Pancreas (tissue), 10 donors: ENCODE measurements at places on chromosomes 5 and 9. TPM values are rescaled to one million over a fixed set of nuclear protein-coding genes. Genes with fewer than 3 reads are reported as not detected.

DNA sequence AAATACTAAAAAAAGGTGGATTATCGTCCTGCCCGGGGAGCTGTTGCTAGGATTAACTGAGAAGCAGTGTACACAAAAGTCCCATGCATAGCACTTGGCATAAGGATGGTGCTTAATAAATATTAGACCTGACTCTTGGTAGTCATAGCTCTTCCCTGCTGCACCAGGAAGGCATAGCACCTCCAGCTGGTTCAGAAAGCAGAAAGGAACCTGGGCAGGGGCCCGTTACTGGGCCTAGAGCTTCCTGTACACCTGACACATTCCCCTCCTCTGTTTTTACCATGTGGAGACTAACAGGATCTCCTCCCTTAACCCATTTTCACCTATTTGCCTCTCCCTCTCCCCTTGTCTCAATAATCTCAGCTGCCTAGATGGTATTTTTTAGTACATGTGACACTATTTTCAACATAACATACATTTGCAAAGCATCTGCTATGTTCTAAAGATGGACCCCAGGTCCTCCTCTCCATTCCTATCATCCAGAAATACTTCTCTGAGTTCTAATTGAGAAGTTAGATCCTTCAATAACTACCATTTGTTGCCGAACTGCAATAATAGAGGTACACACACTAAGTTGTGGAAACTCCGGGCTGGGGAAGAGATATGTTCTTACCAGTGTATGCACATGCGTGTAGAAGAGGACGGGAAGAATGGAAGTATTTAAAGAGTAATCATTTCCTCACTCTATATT is 3.2 kb upstream of the ANP32B start:
- no peak for DNase-seq

DNA sequence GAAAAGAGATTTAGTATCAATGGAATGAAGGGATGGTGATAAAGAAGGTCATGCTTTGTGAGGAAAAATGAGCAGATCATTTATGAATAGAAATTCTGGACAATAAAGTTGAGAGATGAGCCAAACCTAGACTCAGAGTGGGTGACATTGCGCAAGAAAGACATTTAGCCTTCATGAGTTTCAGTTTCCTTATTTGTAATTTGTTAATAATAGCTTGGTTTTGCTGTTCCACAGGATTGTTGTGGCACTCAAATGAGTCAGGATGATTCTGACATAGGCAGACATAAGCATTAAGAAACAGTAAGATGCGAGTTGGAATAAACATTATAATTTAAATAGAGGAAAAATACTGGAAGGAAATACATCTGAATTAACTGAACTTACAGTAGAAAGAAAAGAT is 34.8 kb downstream of the ITGA2 start:
- no peak for DNase-seq

DNA sequence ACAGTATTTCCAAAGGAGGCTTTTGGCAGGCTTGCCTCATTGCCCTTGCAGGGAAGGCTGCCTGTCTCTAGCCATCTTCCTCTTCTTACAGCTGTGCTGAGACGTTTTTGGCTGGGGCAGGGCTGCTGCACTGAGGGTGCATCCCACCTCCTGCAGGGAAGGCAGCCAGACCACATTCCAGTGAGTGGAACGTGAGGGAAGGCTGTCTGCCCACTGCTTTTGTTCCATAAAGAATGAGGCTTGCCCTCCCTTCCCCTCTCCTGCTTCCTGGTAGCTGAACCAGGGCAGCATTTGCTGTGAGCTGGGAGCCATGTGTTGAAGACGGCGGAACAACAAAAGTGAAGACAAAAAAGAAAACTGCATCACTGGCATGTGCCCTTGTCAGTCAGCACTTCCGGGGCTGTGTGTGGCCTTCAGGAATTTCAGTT is 16.8 kb downstream of the MGAT1 start:
- no peak for DNase-seq

Gene PCDHAC1
- total RNA-seq: 2.0 TPM

Gene SPATA31C1
- not detected for total RNA-seq

GRCh38 chr9:14687042-14687719 is 6.1 kb downstream of the ZDHHC21 start:
- DNase-seq: no peak

DNA sequence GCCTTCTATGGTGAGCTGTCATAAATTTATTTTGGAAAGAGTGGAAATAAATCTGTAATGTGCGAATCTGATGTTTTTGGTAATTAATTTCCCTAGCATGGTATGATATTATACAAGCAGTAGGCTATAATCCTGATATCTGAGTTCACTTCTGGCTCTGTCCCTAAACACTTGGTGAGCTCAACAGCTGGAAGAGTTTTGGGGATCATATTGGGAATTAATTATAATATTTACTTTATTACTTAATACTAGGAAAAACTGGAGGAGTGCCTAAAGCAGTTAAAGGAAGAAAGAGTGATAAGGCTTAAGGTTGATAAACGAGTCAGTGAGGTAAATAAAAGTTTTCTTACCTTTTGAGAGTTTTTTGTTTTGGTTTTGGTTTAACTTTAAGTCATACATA is 26.8 kb downstream of the CEP78 start:
- no peak for DNase-seq

Gene MARCHF3
- 7.5 TPM for total RNA-seq

GRCh38 chr5:148768806-148769415 is 57.5 kb upstream of the ADRB2 start:
- no peak for DNase-seq

DNA sequence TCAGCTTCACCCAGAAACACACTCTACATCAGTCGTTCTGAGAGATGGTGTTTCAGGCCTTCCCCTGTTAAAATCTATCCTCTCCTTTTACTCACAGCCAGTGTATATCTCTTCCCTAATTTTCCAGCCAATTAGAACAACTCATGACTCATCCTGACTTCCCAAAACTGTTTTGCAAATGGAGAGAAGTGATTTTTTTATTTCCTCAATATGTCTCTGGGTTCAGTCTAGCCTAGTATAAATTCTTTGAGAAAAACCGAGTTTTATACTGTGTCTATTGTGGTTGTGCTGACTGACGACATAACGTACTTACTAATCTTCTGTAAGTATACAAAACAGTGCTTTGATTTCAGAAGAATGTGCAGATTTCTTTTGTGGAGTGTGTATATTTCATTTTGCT is 28.4 kb upstream of the CAST start:
- no peak for DNase-seq

Gene PCDHA11
- total RNA-seq: 0.91 TPM

- no peak for DNase-seq
These were observed 46.2 kb downstream of the SPRY4 start for GRCh38 chr5:142278627-142279026.

GRCh38 chr5:136040746-136041415 is 12.1 kb downstream of the TGFBI start:
- DNase-seq: no peak

Gene TRIM32
- total RNA-seq: 5.9 TPM

Gene PRR16
- total RNA-seq: 0.58 TPM

GRCh38 chr5:172648013-172648381 is 6.9 kb downstream of the NEURL1B start:
- no peak for DNase-seq

GRCh38 chr5:162990856-162991497 is 446.4 kb upstream of the CCNG1 start:
- no peak for DNase-seq

DNA sequence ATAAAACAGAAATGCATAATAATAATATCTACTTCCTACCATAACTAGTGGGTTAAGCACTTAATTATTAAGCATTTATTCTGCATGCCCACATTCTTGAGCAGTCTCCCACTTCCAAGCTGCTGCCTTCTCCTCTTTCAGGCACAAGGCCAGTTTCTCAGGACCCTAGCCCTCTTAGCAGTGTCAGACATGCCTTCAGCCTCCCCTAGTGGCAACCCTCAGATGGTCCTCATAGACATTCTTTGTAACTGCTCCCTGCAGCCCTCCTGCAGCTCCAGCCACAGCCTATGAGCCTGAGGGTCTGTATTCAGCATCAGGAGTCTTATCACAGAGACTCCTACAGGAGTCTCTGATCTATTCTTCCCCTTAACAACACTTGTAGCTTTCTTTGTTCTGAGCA is 3.9 kb downstream of the IL9 start:
- no peak for DNase-seq

- no peak for DNase-seq
These were observed 35.9 kb upstream of the NANS start for GRCh38 chr9:98020476-98021145.

- DNase-seq: no peak
These were observed 43.0 kb downstream of the STOM start for GRCh38 chr9:121326901-121327613.

- no peak for DNase-seq
These were observed 57.1 kb downstream of the IPPK start for GRCh38 chr9:92612816-92613215.

Gene CKMT2
- total RNA-seq: 1.7 TPM

DNA sequence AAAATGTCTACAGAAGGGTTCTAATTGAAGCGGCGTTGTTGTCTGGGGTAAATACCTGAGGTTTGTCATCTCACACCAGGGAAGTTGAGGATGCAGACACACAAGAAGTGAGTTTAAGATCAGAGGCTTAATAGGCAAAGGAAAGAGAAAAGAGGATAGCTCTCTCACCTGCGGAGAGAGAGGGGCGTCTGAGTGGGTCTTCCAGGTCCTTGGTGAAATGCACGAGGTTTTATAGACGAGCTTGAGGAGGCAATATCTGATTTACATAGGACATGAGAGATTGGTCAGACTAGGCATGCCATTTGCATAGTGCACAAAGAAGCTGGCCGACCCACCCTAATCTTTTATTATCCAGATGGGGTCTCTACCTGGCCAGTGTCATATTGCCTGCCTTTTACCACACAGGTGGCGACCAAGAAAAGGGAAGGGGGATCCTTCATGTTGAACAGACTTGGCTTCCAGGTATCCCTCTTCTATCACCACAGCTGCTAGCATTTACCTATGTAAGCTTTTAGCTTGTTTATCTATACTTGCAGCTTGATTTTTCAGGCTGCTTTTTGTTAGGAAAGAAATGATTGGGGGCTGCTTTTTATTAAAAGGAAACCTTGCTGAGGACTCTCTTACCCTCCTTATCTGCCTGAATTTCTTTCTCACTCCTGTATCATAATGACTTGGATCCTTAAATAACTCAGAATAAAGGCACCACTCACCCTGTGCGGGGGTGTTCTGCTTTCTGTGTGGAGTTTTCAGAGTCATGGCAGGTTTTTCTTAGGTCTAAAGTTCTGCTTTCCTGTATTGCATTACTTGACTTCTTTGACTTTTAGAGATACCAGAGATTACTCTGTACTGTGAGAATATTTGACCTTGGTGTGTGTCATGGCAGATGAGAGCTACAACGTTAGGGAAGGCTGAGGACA is 9.4 kb upstream of the GLT6D1 start:
- DNase-seq: no peak

DNA sequence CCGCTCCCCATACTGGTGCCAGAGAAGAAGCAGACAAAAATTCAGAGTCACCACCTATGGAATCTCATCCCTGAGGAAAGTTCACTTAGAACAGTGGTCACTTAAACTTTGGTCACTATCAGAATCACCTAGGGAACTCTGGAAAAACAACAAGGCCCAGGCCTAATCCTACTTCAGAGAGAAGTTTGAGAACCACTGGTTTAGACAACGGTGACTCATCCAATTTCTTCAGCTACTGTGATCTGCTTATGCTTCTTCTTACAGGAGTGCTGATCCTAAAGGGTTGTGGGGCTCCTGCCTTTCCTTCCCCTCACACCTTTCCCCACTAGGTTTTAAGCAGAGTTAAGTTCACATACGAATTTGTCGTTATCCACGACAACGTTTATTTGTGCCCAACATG is 194.7 kb upstream of the KLF4 start:
- no peak for DNase-seq

DNA sequence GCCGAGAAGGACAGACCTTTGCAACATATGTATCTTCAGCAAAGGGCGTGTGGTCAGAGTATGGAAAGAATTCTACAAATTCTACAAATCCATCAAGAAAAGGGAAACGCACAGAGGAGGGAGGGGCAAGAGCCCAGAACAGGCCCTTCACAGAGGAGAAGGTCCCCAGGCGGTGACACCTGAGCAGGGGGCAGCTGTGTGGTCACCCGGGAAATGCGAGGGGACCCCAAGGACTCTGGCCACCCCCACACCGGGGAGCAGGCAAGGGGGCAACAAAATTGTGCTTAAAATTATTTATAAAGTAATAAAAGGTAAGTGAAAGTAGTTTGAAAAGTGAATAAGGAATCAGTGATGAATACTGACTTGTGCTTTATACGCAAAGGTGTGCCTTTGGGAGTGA is 17.6 kb downstream of the NACC2 start:
- DNase-seq: no peak

GRCh38 chr9:98594546-98595160 is 114.1 kb downstream of the GABBR2 start:
- no peak for DNase-seq

Gene ISL1
- 0.93 TPM for total RNA-seq

GRCh38 chr5:27474047-27474309 is 435.6 kb upstream of the CDH9 start:
- no peak for DNase-seq

DNA sequence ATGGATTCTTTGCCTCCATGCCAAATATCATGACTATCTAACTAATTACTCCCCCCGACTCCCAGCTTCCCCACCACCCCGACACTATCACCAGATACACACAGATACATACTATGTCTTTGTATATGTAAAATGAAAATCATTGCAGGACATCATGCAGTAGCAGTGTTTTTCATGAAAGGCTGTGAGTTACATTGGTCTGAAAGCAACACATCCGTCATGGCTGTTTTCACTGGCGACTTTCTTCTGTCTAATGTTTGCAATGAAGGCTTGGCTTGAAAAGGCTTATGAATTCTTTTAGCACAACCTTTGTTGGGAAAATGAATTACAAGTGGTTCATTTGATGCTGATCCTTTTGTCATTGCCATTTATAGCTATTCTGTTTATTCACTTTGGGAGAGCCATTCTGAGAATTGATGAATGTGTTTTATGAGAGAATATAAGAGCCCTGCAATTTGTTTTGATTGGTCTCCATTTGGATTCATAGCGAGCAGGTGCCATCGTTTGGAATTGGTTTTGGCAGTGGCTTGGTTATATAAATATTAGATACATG is 103.4 kb downstream of the PIP5K1B start:
- DNase-seq: no peak

GRCh38 chr5:171537923-171538537 is 118.6 kb downstream of the FGF18 start:
- DNase-seq: no peak

- peak; percentile 78 for DNase-seq
These were observed at the start of gene PTGR1 for GRCh38 chr9:111599092-111599954. TSS of gene PTGR1 (minus strand) at chr9:111599647. CDS start at chr9:111597422, 2,225 bp downstream.

DNA sequence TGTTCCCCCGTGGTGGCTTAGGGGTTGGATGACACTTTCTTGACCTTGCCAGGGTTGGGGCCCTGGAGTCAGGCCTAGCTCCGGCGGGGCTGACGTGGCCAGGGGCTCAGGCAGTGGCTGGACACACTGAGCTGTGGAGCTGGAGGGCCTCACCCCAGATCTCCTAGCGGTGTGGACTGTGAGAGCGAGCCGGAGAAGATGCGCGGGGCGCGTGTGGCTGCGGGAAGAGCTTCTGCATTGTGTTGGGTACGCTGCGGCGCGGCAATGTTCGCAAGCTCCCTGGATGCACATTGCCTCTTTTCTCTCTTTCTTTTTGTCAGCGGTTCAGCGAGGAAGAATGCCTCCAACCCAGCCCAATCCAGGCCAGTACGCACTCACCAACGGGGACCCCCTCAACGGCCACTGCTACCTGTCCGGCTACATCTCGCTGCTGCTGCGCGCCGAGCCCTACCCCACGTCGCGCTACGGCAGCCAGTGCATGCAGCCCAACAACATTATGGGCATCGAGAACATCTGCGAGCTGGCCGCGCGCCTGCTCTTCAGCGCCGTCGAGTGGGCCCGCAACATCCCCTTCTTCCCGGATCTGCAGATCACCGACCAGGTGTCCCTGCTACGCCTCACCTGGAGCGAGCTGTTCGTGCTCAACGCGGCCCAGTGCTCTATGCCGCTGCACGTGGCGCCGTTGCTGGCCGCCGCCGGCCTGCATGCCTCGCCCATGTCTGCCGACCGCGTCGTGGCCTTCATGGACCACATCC is 4.8 kb downstream of the NR2F1 start:
- DNase-seq: no peak
